ENCODE measurements at places on chromosomes 1 and 21.

DNA sequence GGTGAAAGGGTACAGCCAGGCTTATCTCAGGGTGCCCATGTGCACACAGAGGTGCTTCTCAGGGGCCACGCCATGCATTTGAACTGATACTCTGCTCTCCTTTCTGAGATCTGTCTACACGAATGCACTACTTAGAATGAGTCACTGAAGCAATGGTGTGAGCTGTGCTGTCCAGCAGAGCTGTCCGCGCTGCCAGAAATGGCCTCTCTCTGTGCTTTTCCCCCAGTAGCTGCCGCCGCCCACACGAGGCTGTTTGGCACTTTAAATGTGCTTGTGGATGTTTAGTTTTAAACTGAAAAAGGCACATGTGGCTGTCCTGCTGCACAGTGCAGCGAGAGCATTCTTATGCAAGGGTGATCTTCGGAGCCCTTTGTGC lies 87.1 kb upstream of the COL6A1 start:
- no peak for DNase-seq

GRCh38 chr1:15578921-15579682 lies 5.7 kb downstream of the AGMAT start:
- peak; percentile 57 for DNase-seq

DNA sequence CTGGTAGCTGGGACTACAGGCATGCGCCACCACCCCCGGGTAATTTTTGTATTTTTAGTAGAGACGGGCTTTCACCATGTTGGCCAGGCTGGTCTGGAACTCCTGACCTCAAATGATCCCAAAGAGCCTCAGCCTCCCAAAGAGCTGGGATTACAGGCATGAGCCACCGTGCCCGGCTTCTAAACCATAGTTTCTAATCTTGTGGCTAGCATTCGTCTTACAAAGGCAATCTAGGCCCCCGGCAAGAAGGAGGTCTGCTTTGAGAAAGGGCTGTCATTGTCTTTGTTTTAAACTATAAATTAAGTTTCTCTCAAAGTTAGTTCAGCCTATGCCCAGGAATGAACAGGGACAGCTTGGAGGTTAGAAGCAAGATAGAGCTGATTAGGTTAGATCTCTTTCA lies 10.3 kb upstream of the L1TD1 start:
- no peak for DNase-seq

- no peak for DNase-seq
These were observed 801.7 kb upstream of the PRMT6 start for GRCh38 chr1:106254748-106255147.
